CD14-positive monocyte (primary cell): ENCODE measurements at places on chromosomes 2 and 18. TPM values are rescaled to one million over a fixed set of nuclear protein-coding genes. Genes with fewer than 3 reads are reported as not detected.

- peak overlapping the region; percentile 86 for H3K27ac ChIP-seq
- DNase-seq: peak; percentile 84
- peak overlapping the region; percentile 85 for H3K4me3 ChIP-seq
- no peaks in the 10 kb centered on the region for H3K36me3 ChIP-seq
- H3K27me3 ChIP-seq: no peaks in the 10 kb centered on the region
- peaks cover 26% of the 10 kb centered on the region for H3K4me1 ChIP-seq
These were observed 40.1 kb downstream of the RTN4 start for GRCh38 chr2:55010149-55010591.

GRCh38 chr2:206158563-206159345 lies 490 bp downstream of the NDUFS1 start:
- peaks cover 18% of the 10 kb centered on the region for H3K36me3 ChIP-seq
- H3K4me1 ChIP-seq: peaks cover 29% of the 10 kb centered on the region
- H3K27me3 ChIP-seq: no peaks in the 10 kb centered on the region
- H3K27ac ChIP-seq: peak overlapping the region; percentile 82

GRCh38 chr2:36478999-36479398 lies 119.0 kb downstream of the FEZ2 start:
- H3K36me3 ChIP-seq: no peaks in the 10 kb centered on the region
- DNase-seq: peak; percentile 26
- no peaks in the 10 kb centered on the region for H3K27me3 ChIP-seq
- peak overlapping the region; percentile 69 for H3K27ac ChIP-seq
- peaks cover 29% of the 10 kb centered on the region for H3K4me1 ChIP-seq

DNA sequence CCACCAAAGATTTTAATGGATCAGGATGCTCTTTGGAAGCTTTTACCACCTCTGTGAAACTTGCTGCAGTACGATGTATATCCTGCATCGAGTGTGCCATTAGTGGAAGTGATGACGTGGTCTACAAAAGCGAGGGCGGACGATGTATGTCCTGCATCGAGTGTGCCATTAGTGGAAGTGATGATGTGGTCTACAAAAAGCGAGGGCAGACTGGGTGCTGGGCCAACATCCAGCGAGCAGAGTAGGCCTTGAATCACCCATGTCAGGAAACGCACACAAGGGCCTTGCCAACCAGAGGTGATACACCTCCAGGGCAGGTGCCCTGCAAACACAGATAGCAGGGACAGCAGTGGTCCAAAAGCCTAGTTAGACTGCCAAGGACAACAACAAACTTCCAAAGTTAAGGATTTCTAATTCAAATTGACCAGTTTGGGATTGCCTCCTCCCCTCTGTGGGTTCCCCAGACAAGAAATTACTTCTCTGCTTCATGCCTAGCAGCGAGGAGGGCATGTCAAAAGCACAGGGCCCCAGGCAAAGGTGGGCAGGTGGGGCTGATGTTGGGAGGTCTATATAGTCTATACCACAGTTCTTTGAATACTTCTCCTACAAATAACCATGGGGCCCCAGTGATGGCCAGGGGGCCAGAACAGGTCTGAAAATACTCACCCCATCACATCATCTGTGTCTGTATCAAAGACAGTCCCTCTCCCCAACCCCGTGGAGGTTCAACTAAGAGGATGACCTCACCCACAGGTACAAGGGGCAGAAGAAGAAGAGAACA lies 70.2 kb downstream of the ADD2 start:
- no peak for DNase-seq
- no peak overlapping the region for H3K4me3 ChIP-seq
- no peaks in the 10 kb centered on the region for H3K27me3 ChIP-seq

DNA sequence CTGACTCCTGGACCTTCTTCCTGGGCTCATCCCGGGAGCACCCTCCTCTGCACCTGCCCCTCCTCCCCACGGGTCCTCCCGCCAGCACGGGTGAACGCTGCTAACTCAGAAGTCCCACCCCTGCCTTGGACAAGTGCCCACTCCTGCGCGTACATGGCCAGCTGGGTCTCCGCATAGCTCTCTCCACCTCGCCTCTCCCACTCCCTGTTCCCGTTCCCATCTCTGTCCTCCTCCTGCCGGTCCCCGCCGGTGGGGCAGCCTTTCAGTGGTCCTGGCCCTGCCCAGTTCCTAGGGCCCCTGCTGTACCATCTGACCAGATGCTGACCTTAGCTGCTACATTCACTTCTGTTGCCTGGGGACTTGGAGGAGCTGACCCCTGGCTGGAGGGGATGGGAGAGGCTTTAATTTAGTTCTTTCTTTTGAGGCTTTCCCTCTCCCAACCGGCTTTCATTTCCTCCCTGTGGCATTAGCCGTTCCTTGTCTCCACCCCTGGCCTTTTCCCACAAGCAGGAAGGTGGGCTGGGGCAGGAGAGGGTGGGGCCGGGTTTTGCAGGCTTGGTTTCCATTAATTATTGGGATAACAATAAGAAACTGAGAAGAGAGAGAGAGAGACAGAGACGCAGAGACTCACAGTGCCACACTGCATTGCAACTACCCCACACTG lies 136.1 kb downstream of the SH3BP4 start:
- no peaks in the 10 kb centered on the region for H3K36me3 ChIP-seq
- no peaks in the 10 kb centered on the region for H3K27me3 ChIP-seq
- H3K27ac ChIP-seq: no peak overlapping the region
- no peaks in the 10 kb centered on the region for H3K4me1 ChIP-seq
- no peak overlapping the region for H3K4me3 ChIP-seq

- H3K36me3 ChIP-seq: no peaks in the 10 kb centered on the region
- DNase-seq: no peak
- H3K4me1 ChIP-seq: peaks cover 7% of the 10 kb centered on the region
- H3K27ac ChIP-seq: peak overlapping the region; percentile 65
- no peaks in the 10 kb centered on the region for H3K27me3 ChIP-seq
These were observed 222.4 kb upstream of the APCDD1 start for GRCh38 chr18:10232062-10232461.

DNA sequence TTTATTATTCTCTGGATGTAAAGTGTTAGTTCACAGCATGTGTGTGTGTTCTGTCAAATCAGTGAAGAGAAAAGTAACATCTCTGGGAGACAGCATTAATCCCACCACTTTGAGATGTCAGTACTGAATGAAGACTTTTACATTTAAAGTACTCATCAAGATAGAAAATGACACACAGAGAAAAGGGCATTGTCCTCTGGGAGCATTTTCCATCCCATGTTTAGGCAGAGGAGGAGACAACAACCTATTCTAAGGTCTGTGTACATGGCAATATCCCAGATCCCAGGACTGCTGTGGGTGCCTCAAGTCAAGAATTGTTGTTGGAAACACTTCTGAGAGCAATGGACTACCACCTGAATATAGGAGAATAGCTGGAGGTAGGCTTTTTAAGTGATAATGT lies 201.5 kb downstream of the PPP1R1C start:
- no peak overlapping the region for H3K27ac ChIP-seq
- no peaks in the 10 kb centered on the region for H3K27me3 ChIP-seq
- H3K4me3 ChIP-seq: no peak overlapping the region
- DNase-seq: no peak

- H3K4me1 ChIP-seq: peaks cover 36% of the 10 kb centered on the region
- H3K27me3 ChIP-seq: no peaks in the 10 kb centered on the region
- no peak overlapping the region for H3K4me3 ChIP-seq
- H3K36me3 ChIP-seq: peaks cover 65% of the 10 kb centered on the region
- no peak overlapping the region for H3K27ac ChIP-seq
- DNase-seq: peak; percentile 35
These were observed 26.1 kb downstream of the RAB31 start for GRCh38 chr18:9734189-9734588.

DNA sequence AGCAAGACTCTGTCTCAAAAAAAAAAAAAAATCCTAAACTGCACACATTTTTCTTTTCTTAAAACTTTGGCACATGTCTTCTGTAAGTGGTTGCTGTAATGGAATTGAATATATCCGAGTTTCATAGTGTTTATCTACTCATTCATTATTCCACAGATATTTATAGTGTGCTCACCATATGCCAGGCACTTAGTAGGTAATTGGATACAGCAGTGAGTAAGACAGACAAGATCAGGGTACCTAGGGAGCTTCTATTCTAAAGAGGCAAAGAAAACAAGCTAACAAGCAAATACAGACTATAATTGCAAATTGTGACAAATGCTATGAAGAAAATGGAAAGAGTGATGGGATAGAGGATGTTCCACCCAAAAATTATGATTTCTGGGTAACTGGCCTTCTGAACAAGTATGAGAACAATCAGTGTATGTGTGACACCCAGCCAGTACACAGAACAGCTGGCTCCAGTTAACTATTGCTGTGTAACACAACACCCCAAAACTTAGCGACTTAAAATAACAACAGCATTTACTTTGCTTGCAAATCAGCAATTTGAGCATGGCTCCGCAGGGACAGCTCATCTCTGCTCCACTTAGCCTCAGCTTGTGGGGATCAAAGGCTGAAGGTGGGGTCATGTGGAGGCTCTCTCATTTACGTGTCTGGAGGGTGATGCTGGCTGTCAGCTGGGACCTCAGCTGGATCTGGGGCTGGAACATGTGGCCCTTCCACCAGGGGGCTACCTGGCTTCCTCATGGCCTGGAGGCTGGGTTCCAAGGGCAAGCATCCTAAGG lies 224.9 kb downstream of the INSIG2 start:
- DNase-seq: no peak
- H3K36me3 ChIP-seq: no peaks in the 10 kb centered on the region
- H3K4me1 ChIP-seq: no peaks in the 10 kb centered on the region
- no peak overlapping the region for H3K4me3 ChIP-seq
- peaks cover 59% of the 10 kb centered on the region for H3K27me3 ChIP-seq

DNA sequence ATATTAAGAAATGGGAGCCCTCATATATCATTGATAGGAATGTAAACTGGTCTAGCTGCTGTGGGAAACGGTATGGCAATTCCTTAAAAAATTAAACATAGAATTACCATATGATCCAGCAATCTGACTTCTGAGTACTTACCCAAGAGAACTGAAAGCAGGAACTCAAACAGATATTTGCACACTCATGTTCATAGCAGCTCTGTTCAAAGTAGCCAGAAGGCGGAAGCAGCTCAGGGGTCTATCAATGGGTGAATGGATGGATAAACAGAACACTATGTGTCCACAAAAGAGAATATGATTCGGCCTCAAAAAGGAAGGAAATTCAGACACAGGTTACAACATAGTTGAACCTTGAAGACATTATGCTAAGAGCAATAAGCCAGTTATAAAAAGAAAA lies 135.7 kb upstream of the NDUFV2 start:
- peaks cover 24% of the 10 kb centered on the region for H3K4me1 ChIP-seq
- DNase-seq: peak; percentile 34
- H3K27ac ChIP-seq: no peak overlapping the region

GRCh38 chr2:221715523-221716247 lies 143.6 kb upstream of the EPHA4 start:
- no peaks in the 10 kb centered on the region for H3K36me3 ChIP-seq
- no peak for DNase-seq
- no peak overlapping the region for H3K27ac ChIP-seq
- no peaks in the 10 kb centered on the region for H3K27me3 ChIP-seq
- H3K4me3 ChIP-seq: no peak overlapping the region
- H3K4me1 ChIP-seq: no peaks in the 10 kb centered on the region

- no peak overlapping the region for H3K4me3 ChIP-seq
- H3K27me3 ChIP-seq: no peaks in the 10 kb centered on the region
- H3K27ac ChIP-seq: no peak overlapping the region
- H3K36me3 ChIP-seq: no peaks in the 10 kb centered on the region
- DNase-seq: no peak
- no peaks in the 10 kb centered on the region for H3K4me1 ChIP-seq
These were observed 90.8 kb downstream of the CCBE1 start for GRCh38 chr18:59606193-59607077.

DNA sequence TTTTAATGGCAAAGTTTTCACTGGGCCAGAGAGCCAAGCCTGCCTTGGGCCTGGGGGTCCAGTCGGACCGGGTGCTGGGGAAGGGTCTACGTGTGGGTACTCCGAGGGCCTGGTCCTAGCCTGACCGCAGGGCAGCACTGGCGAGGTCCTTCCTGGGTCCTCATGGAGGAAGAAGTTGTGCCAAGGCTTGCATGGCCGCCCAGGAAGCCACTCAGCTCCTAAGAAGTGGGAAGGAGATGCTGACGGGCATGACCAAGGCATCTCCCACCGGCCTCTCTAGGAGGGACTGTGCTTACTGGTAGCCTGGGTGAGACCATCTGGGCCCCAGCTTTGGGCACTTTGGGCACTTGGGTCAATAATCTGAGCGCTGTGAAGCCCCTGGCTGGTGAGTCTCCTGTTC lies 22.6 kb downstream of the CIB4 start:
- no peaks in the 10 kb centered on the region for H3K27me3 ChIP-seq
- H3K27ac ChIP-seq: no peak overlapping the region
- no peak for DNase-seq
- H3K4me1 ChIP-seq: peaks cover 6% of the 10 kb centered on the region

DNA sequence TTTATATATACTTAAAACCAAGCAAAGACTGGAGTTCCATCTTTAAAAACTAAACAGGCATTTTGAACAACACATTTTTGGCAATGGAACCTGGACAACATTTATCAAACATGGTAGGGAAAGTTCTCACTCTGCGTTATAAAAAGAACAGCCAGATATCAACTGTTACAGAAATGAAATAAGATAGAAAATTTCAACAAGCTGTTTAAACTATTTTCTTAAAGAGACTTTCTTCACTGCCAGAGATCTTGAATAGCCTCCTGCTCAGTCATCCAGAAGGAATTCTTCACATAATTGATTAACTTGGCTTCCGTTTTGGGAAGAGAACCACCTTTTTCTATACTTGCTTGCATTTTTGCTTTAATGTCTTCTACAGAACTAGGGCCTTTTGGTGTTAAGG lies 166.0 kb upstream of the PIK3C3 start:
- H3K36me3 ChIP-seq: no peaks in the 10 kb centered on the region
- H3K27ac ChIP-seq: no peak overlapping the region
- H3K4me3 ChIP-seq: no peak overlapping the region
- no peaks in the 10 kb centered on the region for H3K27me3 ChIP-seq

GRCh38 chr2:31397094-31397493 lies 17.4 kb downstream of the XDH start:
- DNase-seq: no peak
- no peaks in the 10 kb centered on the region for H3K27me3 ChIP-seq
- no peaks in the 10 kb centered on the region for H3K36me3 ChIP-seq
- no peak overlapping the region for H3K4me3 ChIP-seq

DNA sequence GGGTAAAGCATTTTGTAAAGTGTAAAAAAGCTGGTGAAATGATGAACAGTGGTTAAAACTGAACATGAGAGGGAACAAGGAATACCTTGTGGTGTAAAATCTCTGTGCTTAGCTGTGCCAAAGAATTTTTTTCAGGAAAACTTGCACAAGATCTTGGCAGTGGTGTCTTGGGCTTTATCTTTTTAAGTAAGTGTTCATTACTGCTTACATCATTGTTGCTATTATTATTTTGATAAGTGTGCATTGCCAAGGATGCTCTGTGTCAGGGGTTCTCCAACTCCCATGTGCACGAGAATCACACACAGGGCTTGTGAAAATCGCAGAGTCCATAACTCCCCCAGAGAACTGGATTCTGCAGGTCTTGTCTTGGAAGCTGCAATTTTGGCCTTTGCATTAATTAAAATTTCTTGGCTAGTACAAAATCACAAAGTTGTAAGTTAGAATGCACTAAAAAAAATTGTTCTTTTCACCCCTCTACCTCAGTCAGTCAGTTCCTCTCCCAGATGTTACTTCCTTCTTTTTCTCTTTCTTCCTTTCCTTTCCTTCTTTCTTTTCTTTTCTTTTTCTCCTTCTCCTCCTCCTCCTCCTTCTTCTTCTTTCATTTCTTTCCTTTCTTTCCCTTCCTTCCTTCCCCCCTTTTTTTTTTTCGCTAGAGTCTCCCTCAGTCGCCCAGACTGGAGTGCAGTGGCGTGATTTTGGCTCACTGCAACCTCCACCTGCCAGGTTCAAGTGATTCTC lies 37.8 kb downstream of the GATA6 start:
- no peak overlapping the region for H3K27ac ChIP-seq
- no peak overlapping the region for H3K4me3 ChIP-seq

SPP2 gene
- polyA plus RNA-seq: not detected

ALPI gene
- not detected for polyA plus RNA-seq

CD207 gene
- not detected for polyA plus RNA-seq

SCN3A gene
- polyA plus RNA-seq: not detected

COL4A3 gene
- not detected for polyA plus RNA-seq

CWC22 gene
- 9.5 TPM for polyA plus RNA-seq

ANKRD30B gene
- polyA plus RNA-seq: not detected

ACOXL gene
- polyA plus RNA-seq: not detected

GPR75 gene
- not detected for polyA plus RNA-seq
